C1 segment of cervical spinal cord (tissue), 14 donors: ENCODE measurements at places on chromosomes 11 and 22.

DNA sequence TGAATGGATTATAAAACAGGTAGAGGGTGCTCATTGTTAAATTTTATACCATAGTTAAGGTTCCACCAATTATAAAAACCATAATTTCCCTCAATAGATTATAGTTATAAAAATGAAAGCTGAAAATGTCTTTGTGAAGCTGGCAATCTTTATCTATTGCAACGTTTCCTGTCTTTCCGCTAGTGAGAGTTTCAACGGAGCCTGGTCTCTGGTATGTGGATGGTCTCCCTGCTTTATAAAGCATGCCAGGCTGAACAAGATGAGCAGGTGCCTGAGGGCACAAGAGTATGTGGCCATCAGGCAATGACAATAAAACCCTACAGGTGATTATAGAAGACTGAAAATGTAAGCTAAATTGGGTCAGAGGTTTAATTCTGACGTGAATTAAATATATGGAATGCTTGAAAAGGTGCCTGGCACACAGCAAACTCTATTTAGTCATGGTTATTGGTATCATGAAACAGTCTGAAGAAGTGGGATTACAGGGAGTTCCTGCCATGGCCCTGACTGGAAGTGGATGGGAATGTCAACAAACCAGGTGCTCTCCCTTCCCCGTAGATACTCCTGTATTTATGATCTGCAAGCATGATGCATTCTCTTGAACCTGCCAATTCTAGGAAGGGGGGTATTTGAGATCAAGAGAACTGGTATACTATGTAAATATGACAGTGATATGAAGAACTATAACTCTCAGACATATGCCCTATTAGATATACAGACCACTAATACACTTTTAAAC is 115.7 kb downstream of the ENTHD1 start:
- DNase-seq: no peak

DNA sequence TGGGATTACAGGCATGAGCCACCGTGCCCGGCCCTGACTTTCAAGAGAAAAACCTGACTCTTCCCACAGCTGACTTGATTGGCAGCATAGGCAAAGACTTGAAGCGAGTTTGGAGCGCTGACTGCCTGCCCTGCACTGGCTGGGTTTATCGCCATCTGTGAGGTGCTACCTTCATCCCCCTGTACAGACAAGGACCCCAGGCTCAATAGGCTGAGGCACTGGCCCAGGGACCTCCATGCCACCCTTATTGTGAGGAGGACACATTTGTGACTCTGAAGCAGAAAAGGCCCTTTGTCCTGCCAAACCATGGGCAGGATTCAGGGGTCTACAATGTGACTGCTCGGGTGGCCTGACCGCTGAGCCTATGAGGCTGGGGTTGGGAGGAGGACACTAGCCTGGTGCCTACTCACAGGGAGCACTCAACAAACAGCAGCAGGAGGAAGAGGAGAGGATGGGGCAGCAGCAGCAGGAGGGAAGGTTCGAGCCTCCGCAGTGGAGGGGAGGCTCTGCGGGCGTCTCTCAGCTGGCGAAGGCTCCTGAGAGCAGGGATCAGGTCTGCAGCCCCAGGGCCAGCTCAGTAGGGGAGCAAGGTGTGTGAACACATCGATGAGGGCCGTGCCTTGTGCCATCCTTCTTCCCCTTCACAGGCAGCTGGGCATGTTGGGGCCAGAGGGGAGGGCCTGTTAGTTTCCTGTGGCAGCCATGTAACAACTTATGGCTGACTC is 72.9 kb upstream of the WNT7B start:
- no peak for DNase-seq

DNA sequence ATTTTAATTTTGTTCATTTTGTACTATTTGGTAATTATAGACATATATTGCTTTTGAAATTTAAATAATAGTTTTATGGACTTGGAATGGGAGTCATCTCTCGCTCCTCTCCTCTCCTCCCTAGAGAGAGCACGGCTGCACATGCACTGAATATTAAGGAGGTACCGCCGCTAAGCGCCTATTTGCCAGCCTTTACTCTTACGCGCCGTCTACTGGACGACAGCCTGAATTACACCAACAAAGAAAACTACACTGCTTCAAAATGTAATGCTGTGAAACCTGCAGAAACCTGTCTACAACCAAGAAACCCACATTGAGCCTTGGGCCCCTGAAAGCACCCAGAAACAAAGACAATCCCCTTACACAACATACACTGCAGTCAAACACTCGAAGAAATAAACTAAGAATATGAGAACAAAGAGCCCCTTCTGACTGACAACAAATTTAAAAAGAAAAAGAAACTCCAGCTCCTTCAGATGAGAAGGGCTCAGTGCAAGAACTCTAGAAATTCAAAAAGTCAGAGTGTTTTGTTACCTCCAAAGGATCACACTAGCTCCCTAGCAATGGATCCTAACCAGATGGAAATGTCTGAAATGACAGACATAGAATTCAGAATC is 737.2 kb downstream of the LRRC4C start:
- DNase-seq: no peak

DNA sequence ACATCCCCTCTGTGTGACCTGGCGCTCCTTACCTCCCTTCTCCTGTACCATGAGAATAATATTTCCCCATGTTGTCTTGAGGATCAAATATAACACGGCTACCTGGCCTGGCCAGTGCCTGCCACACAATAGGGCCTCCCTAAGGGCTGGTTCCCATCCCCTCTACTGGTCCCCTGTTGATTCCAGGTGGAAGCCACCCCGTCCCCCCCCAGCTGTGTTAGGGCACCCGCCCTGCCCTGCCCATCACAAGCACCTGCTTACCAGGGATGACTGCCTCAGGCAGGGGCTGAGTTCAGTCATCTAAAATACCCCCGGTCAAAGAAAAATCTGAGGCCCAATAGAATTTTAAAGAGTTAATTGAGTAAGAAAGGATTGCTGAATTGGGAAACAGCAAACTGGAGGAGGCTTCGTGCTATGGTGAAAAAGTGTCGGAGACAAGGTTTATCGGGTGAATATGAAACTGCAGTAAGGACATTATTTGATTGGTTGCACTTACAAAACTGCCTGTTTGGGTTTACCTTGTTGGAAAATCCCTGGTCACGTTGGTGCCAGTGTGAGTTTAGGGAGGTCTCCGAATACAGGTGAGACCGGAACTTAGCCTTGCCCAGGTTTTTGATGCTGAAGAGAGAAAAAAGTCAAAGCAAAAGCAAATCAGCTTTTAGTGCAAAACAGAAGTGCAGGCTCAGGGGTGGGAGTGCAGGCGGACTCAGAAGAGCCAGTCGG is 5.2 kb downstream of the APOL1 start:
- no peak for DNase-seq

DNA sequence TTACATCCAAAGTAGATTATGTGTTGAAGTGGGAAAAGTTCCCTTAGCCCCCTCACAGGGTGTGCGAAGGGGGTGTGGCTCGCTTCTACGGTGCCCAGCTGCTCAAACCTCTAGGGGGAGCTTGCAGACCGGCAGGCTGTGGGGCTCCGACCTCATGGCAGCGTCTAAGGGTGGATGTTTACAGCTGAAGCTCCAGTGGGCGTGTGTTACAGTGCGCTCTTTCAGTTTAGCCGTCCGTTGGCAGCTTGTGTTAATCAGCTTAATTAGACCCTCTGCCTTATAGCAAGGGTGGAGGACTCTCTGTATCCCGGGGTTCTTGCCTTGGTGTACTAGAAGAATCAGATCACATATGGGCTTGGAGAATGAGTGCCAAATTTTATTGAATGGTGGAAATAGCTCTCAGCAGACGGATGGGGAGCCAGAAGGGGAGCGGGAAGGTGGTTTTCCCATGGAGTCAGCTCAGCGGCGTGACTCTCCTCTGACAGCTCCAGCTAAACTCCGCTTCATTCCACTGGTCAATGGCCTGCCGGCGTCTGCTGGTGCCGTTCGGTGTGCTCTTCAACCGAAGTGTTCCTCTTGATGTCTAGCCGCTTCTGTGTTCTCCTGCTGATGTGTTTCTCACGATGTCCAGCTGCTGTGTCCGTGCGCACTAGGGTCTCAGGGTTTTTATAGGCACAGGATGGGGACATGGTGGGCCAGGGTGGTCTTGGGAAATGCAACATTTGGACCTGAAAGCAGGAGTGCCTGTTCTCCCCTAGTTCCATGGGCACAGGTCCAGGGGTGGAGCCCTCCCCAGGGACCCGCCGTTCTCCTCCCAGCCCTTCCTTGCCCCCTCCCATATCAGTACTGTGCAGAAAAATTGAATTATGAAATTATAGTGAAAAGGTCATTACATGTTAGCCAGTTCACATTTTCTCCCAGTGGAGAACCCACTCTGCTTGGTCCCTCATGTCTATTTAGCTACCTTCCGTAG is 28.6 kb upstream of the OR10G7 start:
- DNase-seq: no peak

GRCh38 chr11:27485930-27486773 is 13.6 kb upstream of the LGR4 start:
- no peak for DNase-seq

- no peak for DNase-seq
Observed at GRCh38 chr11:99020352-99021225, at the start of gene CNTN5. Gene CNTN5, plus strand, starts transcription at chr11:99020949.

GRCh38 chr22:22833059-22833458 is 54.6 kb upstream of the IGLL5 start:
- DNase-seq: no peak

DNA sequence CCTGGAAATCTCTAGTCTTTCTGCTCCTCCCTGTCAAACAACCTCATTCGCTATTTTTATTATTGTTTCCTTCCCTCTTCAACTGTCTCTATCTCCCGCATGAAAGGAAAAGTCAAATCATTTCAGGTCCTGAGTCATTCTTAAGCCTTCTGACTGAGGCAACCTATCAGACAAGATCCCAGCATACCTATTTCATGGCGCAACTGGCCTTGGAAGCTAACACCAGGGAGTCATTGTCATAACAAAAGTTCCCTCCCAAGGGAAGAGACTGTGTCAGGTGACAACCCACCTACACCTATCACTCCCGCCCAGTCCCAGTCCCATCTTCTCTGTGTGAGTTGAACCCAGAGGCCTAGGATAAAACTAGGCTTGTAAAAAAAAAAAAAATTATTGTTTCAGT is 10.2 kb upstream of the ARHGAP42 start:
- DNase-seq: no peak

- peak; percentile 70 for DNase-seq
Observed at GRCh38 chr11:76721755-76722677, 51.5 kb upstream of the LRRC32 start.

GRCh38 chr11:104623518-104623917 is 274.7 kb downstream of the CASP12 start:
- DNase-seq: no peak

- no peak for DNase-seq
Observed at GRCh38 chr11:81792416-81792815, 941.2 kb downstream of the FAM181B start.

DNA sequence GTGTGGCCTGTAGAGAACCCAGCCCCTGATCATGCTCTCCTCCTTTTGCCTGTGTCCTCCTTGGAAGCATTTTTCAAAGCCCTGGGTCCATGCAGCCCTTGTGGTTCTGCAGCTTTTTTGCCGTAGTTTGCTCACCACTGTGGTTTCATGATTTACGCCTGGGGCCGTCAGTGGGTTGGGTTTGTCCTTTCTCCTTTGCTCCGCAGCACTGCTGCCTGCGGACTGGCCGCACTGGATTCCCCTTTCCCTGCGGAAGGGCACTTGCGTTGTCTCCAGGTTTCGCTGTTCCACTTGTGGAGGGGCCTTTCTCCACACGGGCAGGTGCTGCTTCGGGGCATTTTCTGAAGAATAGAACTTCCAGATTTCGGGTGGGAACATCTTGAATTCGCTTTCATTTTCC is 1260.9 kb downstream of the BRD1 start:
- no peak for DNase-seq
